ENCODE measurements at places on chromosomes 6 and 20.

DNA sequence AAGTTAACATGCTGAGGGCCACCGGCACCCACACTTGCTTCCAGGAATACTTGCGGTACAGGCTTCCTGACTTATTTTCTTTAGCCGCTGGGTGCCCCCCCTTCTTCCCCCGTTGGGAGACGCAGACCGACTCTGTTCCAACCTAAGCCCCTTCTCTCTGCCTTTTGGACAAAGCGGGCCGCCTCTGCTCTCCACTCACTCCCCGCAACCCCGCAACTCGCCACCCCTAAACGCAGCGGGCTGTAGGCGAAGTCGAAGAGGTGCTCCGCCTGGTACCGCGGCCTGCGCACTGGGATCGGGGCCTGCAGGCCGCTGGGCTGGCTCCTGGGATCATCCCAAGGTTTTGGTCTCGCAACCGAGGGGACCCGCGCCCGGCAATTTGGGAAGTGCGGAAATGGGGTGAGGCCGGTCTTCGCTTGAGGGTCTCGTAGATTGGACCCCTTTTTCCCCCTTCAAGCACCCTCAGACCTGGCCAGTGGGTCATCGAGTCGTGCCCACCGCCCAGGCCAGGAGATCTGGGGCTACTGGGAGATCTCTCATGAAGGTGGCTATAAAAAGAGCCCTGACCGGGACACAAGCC is 4.7 kb upstream of the FOXF2 start:
- no peak for DNase-seq

DNA sequence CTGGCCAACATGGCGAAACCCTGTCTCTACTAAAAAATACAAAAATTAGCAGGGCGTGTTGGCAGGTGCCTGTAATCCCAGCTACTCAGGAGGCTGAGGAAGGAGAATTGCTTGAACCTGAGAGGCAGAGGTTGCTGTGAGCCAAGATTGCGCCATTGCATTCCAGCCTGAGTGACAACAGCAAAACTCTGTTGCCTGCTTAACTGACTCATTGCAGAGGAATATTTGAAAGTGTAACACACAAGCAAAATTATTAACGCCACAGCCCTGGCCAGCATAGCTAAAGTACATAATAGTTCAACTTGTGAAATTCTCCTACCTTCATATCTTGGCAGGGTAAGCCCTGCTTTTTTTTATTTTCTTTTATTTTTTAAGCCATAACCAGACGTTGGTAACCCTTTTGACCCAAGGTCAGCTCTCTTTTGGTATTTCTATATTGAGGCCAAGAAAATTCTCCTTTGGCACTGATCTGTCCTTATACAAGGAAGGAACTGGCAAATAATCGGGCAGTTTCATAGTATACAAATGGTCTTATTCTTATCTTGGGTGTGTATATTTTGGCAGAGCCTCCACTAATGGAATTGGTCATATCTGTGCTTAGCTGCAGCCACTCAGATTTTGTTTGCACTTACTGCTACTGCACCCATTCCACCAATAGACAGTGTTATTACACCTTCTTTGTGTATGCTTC is 4.0 kb upstream of the ADGRF5 start:
- DNase-seq = no peak

- no peak for DNase-seq
Observed at GRCh38 chr6:100283285-100283684, 181.4 kb downstream of the SIM1 start.

DNA sequence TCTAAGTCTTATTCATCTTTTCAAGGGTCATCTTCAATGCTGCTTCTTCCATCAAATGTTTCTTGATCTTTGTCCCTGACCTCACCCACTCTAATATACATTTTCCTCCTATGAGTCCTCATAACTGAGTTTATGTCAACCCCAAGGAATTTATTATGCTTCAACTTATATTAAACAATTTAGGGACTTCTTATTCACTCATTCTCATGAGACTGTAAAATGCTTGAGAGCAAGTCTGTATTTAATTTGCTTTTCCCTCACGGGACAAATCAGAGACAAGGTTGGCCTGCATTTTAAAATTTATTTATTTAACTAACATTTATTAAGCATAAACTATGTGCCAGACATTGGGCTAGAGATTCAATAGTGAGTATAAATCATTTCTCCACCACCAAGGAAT is 312.0 kb upstream of the NT5E start:
- DNase-seq = no peak

- DNase-seq = no peak
Observed at GRCh38 chr6:79438030-79438429, 99.2 kb downstream of the LCA5 start.

GRCh38 chr20:23856736-23857135 is 22.8 kb downstream of the CST5 start:
- DNase-seq = no peak

DNA sequence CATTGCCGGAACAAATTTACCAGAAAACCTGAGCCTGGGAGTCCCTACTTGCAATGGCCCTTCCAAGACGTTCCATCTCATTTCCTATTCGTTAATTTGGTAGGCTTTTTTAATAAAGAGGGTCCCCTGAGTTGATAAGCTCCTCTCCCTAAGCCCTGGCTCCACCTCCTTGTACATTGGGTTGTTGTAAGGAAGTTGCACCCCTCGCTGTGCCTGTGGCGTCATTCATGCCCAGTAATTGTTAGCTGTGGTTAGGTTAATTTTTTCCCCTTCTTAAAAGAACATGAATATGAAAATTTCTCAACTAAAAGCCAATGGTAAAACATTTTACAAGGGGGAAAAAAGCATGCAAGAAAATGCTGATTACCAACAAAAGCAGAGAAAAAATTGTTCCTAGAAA is 91.9 kb downstream of the SLC24A3 start:
- DNase-seq = no peak

DNA sequence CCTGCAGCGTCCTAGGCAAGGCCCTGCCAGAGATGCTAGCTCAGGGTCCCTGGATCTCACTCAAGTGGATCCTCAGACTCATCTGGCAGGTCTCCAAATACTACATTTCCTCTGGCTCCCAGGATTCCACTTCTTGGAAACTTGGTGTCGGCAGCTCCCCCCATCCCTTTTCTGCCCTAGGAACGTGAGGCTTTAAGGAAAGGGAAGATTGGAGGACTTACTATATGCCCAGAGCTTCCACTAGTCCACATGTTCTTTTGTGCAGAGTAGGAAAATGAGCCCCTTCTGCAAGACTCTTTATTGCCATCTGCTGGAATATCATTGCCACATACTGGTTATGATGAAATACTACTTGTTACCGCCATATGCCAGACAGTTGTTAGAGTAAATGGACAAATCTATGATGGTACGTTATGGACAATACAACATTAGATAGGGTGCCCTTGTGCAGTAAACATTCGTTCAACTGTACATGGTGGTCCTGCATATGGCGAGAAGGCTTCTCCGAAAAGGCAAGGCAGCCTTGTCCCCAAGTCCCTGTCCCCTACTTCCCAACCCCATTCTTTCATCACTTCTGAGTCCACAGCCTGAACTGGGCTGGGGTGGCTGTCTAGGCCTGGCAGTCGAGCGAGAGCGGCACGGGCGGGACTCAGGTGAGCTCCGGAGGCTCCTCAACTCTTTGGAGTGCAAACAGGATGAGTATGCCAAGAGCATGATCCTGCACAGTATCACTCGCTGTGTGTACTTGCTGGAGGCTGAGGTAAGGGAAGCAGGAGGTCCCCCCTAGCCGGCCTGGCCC is 780 bp downstream of the ARMC12 start:
- DNase-seq = peak; percentile 97

DNA sequence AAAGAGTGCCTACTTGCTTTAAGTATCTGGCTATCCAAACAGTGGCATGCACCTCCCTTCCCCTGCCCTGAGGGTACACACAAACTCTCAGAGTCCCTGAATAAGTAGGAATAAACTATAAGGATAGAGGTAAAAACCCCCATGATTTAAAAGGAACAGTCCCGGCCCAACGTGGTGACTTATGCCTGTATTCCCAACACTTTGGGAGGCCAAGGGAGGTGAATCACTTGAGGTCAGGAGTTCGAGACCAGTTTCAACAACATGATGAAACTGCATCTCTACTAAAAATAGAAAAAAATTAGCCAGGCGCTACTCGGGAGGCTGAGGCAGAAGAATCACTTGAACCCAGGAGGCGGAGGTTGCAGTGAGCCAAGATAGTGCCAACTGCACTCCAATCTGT is 22.2 kb downstream of the SAMHD1 start:
- DNase-seq = no peak

DNA sequence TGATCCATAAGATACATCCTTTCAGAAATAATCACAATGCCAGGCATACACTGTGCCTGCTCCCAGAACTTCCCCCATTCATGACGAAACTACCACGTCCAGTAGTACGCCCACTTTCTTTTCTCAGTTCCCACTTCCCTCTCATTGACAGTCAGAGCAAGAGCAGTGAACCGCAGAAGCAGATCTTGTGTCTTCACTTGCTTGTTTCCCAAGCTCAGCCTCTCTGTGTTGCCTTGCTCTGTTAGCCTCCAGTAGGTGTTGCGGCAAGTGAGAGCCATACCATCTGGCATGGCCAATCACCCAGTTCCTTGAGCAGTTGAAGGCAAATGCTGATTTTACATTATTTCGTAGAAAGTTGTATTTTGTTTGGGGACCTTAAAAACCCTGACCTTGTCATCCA is 11.7 kb downstream of the UST start:
- DNase-seq = no peak

- no peak for DNase-seq
Observed at GRCh38 chr6:11121851-11122250, 10.3 kb upstream of the ERVFRD-1 start.

DNA sequence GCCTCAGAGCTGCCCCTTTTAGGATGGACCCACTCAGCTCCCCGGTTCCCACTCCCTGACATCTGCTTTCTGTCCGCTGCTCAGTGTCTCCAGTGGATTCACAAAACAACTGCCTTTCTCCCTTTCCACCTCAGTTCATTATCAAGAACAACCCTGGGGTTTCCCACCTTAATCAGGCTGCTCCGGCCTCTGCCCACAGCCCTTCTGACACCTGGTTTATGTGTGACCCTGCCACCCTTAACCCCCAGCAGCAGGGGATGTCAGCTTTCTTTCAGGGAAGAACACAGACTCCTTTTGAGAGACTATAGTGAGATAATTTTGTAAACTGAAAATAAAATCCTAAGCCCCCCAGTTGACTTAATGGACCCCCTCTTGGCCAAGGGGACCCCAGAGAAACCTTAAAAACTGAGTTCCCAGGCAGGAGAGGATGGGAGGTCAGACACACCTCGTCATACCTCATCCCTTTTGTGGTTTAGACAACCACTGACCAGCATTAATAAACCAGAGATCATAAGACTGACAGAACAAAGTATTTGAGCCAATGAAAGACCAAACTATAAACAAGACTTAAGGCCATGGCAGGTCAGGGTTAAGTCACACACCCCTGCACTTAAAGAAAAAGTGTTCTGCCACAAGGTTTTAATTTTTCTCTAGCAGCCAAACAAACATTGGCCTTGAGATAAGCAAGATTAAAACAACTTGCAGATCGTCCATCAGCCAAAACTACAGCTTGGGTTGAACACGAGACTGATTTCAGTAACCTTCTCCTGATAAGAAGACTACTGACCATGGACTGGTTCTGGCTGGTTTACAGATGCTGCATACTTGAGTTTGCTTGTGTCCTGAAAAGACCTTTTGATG is 42.4 kb upstream of the DDR1 start:
- no peak for DNase-seq

- DNase-seq = peak; percentile 68
Observed at GRCh38 chr6:30722280-30723112, 2.3 kb downstream of the TUBB start.

DNA sequence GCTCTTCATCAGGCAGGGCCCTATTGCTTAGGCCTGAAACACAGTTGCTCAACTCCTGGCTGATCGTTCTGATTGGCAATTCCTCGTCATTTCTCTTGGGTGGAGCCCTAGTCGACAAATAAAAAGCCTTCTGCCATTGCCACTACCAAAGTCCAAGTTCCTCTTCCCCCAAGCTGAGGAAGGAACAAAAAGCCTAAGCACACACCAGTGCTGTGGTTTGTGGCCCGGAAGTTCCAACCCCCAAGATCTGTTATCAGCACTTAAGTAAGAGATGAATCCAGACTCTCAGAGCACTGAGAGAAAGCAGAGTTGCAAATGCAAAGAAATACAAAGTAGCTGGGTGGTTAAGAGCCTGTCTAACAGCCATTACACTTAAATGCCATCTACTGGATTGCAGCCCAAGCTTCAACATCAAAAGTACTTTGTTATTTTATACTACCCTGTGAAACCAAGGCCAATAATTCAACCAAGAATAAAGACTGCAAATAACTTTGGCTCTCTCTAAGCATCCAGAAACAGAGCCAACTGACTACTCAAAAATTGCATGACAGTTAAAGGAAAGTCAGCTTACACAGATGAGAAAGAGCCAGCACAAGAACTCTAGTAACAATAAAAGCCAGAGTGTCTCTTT is 1024.0 kb downstream of the GRIK2 start:
- DNase-seq = no peak

- no peak for DNase-seq
Observed at GRCh38 chr6:127869772-127870404, 31.0 kb downstream of the THEMIS start.

GRCh38 chr6:140264431-140264830 is 890.0 kb upstream of the CITED2 start:
- DNase-seq = no peak

GRCh38 chr6:38168699-38169098 is 349.2 kb downstream of the ZFAND3 start:
- DNase-seq = no peak

DNA sequence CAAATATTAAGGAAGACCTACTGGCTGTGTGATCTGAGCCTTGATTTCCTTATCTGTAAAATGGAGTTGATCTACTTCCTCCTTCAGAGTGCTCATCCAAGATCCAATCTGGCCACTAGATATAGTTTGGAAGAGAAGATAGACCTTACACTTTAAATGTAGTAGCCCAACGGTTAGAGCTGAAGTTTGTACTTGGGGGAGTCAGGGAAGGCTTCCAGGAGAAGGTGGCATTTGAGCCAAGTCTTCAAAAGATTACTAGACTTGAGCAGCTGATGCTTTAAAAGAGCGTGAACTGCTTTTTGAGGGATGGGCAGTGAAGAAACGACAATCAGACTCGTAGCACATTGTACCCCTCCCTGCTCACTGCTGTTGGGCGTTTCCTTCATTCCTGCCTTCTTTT is 3.6 kb downstream of the LBP start:
- DNase-seq = no peak

- DNase-seq = peak; percentile 73
Observed at GRCh38 chr20:9068233-9068801, 570 bp upstream of the PLCB4 start.

DNA sequence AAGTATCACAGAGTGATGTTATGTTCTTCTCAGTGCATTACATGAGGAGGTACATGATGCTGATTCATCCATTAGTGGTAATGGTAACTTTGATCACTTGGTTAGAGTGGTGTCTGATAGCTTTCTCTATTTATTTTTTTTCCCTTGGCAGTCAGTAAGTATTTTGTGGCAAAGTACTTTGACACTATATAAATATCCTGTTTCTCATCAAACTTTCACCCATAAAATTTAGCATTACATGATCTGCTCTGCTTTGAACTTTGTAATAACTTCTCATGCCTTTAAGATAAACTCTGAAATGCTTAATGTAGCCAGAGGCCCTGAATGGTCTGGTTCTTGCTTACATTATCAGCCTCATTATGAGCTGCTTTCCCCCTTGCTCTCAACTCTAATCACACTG is 127.9 kb downstream of the MBOAT1 start:
- no peak for DNase-seq

- DNase-seq = no peak
Observed at GRCh38 chr6:159833556-159833955, 33.5 kb downstream of the PNLDC1 start.
